Activated CD8-positive, alpha-beta memory T cell treated with anti-CD3 and anti-CD28 coated beads, Interleukin-2, amount 50 U/mL, for 48 hours (primary cell): ENCODE measurements at places on chromosomes 12 and 14.

GRCh38 chr14:89417465-89418225 is 612 bp upstream of the FOXN3 start:
- peak; percentile 83 for DNase-seq

- DNase-seq, result no peak
Observed at GRCh38 chr12:116638376-116638775, 79.2 kb downstream of the MAP1LC3B2 start.

DNA sequence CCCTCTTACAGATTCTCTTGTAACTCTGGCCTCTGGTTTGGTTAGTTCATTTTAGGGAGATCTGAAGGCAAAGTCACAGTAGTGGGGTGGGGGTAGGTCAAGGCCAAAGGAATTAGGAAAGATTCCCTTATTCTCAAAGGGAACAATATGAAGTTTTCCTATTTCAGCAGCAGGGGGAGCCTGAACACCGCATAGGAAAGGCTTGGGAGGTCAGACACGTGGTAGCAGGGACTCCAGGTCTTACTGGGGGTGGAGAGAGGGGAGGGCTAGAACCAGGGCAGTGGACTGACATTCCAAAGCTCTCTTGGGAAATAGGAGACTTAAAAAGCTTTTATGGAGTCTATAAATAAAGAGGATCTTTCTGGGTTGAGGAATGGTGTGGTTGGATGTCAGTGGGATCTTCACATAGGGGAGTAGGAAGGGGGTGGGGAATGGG is 1.3 kb downstream of the ZC3H10 start:
- DNase-seq, result peak; percentile 68

DNA sequence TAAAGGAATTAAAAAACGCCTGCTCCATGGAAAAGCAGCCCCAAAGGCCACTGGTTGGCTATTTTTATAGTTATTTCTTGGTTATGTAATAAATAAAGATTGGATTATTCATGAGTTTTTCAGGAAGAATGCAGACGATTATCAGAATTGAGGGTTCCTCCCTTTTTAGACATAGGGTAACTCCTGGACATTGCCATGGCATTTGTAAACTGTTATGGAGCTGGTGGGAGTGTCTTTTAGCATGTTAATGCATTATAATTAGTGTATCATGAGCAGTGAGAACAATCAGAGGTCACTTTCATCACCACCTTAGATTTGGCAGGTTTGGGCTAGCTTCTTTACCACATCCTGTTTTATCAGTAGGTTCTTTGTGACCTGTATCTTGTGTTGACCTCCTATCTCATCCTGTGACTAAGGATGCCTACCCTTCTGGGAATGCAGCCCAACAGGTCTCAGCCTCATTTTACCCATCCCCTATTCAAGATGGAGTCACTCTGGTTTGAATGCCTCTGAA is 728.7 kb downstream of the GALC start:
- no peak for DNase-seq

GRCh38 chr12:39723831-39724230 is 104.2 kb upstream of the ABCD2 start:
- no peak for DNase-seq

DNA sequence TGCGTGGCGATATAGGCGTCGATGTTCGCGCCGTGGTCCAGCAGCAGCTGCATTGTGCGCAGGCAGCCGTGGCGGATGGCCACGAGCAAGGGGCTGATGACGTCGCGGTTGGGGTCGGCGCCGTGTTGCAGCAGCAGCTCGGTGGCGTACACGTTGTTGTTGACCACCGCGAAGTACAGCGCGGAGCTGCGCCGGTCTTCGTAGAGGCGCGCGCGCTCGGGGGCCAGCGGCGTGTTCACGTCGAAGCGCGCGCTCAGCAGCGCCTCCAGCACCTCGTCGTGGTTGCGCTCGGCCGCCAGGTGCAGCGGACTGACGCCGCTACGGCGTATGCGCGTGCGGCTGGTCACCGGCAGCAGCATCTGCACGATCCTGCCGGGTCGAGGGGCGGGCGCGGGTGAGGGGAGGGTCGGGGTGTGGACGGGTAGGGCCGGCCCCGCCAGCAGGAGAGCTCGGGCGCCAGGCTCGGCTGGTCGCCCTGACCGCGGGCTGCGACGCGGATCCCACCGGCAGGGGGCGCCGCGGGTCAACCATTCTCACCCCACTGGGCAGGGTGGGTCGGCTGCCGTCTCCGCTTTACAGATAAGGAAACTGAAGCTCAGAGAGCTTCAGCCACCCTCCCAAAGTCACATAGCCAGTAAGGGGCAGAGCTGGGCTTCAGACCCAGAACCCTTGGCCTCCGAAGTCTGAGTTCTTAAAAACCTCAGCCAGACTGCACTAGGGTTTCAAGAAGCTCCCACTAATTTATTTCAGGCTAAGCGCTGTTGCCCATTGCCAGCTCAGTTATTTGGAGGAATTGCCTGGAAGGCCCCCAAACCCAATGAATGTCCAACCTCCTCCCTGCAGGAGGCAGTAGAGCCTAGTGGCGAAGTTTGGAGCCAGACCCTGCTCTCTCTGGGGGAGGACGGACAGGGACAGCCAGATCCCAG is 12.4 kb downstream of the FAM181A start:
- DNase-seq, result peak; percentile 100

DNA sequence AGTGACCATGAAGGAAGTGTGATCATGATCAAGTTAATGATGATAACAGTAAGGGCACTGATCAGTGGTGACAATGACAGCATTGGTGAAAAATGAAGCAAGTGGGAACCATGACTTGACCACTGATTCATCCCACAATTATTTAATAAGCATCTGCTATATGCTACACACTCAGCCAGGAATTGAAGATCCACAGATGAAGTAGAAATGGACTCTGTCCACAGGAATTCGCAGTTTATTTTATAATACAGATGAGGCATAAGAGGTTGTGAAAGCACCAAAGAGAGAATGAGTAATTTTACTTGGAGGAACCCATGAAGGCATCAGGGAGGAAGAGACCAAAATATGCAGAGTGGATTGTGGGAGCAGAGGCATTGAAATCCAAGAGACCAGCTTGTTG is 33.8 kb upstream of the SMUG1 start:
- DNase-seq, result no peak

GRCh38 chr12:59780605-59781135 is 184.8 kb downstream of the SLC16A7 start:
- no peak for DNase-seq

DNA sequence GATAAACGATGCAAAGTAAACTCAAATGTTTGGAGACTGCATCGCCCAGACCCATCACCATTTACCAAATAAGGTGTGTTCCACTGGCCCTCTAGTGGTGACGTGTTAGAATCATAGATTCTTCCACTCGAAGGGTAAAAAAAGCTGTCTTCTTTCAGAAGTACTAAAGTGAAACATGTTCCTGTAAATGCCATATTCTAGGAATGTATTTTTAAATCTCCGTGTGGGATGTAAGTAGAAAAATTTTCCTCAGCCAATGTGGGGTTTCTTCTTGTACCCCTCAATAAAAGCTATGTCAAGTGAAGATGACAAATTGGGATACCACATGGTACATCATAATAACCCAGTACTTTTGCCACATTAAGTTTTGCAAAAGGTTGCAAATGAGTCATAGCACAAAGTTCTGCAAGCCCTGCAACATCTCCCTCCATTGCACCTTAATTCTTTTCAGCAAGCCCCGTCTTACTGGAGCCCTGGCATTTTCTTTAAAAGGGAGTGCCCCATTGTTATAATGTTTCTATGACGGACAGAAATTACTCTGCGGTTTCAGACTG is 100.8 kb downstream of the CCER1 start:
- no peak for DNase-seq

DNA sequence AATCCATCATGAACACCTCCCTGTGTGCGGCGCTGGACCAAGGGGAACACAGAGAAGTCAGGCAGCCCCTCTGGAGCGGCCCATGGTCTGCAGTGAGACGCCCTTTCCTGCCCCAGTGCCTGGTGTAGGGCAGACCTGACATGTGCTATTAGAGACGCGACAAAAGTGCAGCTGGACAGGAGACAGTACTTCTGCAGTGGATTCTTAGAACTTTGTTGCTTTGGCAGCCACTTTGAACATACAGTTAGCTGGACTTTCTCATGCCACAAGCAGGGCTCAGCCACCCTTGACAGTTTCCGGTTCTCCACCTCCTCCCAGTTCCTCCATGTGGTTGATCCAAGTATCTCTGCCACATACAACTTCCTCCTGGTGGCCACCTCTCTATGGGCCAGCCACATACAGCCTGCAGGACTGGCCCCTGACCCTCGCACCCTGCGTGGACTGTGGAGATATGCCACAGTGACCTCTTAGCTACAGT is 45.9 kb downstream of the LGMN start:
- no peak for DNase-seq

- DNase-seq, result no peak
Observed at GRCh38 chr12:124617615-124618014, 50.2 kb upstream of the NCOR2 start.

- DNase-seq, result no peak
Observed at GRCh38 chr14:76015668-76016067, 30.1 kb downstream of the IFT43 start.

GRCh38 chr12:23855813-23856212 is 93.7 kb downstream of the SOX5 start:
- no peak for DNase-seq

DNA sequence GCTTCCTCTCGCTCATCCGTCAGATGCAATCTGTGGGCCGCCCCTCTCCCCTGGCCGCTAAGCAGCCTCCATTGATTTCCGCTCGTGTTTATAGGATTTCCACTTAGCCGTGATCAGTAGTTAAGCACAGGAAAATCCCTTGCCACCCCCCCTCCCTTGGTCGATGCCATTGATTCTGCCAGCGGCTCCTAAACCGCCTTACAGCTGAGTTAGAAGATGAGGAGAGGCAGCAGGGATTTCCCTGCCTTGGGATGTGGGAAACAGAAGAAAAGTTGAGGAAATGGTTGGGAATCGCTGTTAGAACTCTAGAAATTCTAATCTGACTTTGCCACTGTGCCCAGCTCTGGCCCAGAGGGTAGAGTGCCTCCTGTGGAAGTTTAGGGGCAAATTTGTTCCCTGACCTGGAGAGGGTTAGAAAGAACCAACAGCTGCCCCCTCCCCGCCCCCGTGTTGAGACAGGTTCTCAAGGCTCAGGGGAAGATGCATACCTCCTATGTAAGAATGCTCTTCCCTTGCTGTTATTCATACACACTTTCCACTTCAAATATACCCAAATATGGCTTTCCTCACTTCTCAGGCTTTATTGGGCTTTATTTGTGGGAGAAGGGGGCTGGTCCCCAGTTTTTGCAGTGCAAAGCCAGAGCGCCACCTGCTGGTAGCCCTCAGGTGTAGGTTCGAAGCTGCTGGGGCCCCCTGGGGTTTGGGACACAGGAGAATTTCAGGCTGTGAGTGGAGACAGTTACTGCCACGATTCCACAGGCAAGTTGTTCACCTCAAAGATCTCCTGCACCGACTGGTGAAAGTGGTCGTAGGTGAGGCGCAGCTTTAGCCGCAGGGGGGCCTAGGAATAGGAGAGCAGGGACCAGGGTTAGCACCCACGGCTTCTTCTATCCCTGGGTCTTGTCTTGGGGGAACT is 3.2 kb downstream of the THTPA start:
- DNase-seq, result peak; percentile 90

GRCh38 chr12:55724226-55724939 is 4.2 kb downstream of the RDH5 start:
- DNase-seq, result peak; percentile 83

- no peak for DNase-seq
Observed at GRCh38 chr14:53696217-53696965, 260.2 kb downstream of the BMP4 start.

GRCh38 chr14:97782871-97783414 is 985.8 kb downstream of the VRK1 start:
- DNase-seq, result no peak

- no peak for DNase-seq
Observed at GRCh38 chr12:11555743-11556625, 93.5 kb upstream of the ETV6 start.

GRCh38 chr12:88267630-88268029 is 125.5 kb downstream of the TMTC3 start:
- DNase-seq, result no peak

DNA sequence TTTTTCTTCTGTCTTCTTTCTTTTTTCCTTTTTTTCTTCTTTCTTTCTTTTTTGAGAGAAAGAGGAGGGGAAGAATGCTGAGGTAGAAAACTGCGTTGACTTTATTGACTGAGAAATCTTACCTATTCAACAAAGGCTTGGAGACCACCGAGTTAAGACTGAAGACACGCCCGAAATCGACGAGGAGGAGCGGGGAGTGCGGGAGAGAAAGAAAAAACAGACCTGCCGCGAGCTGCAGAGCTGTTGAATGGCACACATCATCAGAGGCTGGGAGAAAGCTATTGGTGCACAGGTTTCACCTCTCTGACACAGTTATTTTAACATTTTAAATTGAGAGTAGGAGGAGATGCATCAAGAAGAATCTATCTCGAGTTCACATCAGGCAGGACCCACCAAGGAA is 5.1 kb downstream of the ASCL1 start:
- no peak for DNase-seq

GRCh38 chr12:10409392-10409791 is at the start of gene KLRC4:
KLRC4 (minus strand) TSS chr12:10409757; CDS start chr12:10409575, 182 bp downstream.
- DNase-seq, result no peak

- DNase-seq, result no peak
Observed at GRCh38 chr12:24738441-24738840, 210.5 kb downstream of the BCAT1 start.

DNA sequence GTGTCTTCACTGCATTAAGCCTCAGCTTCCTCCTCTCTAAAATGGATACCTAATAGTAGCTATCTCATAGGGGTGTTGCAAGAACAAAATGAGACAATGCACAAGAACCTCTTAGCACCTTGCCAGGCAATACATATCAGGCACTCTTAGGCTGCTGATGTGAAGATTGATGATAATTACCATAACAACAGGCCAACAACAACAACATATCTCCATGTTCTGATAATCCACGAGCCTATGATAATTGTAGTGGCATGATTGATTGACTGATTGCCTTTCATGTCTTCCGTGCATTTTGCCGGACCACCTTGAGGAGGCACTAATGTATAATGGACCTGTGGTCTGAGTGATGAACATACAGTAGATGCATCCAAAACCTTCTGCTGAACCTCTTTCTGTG is 50.7 kb upstream of the WSCD2 start:
- DNase-seq, result no peak

- DNase-seq, result no peak
Observed at GRCh38 chr12:51630256-51630880, 39.3 kb downstream of the SCN8A start.

- no peak for DNase-seq
Observed at GRCh38 chr14:106507354-106507753, 981.0 kb downstream of the TMEM121 start.

DNA sequence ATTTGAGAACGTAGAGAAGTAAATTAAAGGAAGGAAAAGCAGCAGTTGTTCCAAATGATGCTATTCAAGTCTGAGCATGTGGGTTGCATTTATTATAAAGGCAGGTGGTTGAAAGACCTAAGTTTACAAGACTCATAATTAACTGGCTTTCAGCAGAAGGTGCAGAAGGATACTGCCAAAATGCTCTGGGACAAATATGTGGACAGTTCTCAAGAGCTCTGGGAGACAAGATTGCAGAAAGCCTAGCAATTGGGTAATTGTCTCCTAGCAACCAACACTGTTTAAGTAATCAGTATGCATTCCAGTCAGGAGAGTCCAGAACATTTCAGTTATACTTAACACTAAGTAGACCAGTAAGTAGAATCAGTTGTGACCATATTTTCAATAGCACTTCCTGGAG is 131.5 kb downstream of the GPR135 start:
- DNase-seq, result no peak

GRCh38 chr14:92527721-92528120 is 14.1 kb downstream of the RIN3 start:
- DNase-seq, result no peak
